Kidney epithelial cell (primary cell): ENCODE measurements at places on chromosomes 5 and 9. TPM values are rescaled to one million over a fixed set of nuclear protein-coding genes. Genes with fewer than 3 reads are reported as not detected.

DNA sequence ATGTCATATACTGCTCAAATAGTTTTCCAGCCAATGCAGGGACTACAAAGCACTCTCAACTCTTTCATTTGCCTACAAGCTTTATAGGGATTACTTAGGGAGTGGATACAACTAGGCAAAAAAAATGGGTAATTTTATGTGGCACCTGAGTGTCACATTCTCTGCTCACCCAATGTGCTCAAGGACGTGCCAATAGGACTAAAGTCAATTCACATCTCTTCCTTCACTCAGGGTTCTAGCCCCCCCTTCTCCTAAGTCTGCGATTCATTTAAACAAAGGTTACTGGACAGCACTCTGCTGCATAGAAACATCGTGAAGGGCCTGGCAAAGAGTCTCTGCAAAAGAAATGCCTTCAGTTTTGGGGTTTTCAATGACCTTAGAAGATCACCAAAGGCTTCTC, 142.3 kb downstream of the TSSK1B start:
- DNase-seq, result no peak

DNA sequence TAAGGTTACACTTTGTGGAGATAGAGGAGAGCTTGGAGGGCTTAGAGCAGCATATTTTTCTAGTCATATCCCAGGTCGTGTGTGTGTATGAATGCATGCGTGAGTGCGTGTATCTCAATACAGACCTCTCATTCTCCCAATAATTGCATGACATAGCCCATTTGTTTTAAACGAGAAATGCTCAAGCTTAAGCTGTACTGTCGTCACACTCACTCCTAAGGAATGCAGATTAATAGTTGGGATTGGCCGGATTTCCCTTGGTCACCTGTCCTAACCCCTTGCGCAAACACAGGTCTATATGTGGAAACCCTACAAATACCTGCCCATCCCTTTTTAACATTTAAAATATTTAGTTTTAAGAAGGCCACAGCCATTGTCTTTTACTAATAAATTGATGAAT, 165.8 kb downstream of the SEMA5A start:
- DNase-seq, result no peak

STPG3 gene
- total RNA-seq, result not detected in 2 replicates

GRCh38 chr5:171701100-171701541, 84.5 kb upstream of the SMIM23 start:
- DNase-seq, result no peak

- no peak for DNase-seq
Measured at GRCh38 chr5:111952555-111952954, 195.6 kb upstream of the NREP start.

ATP6V1G1 gene
- total RNA-seq, result 338 and 392 TPM in 2 replicates

- DNase-seq, result no peak
Measured at GRCh38 chr9:115730396-115730795, 423.2 kb upstream of the PAPPA start.

- no peak for DNase-seq
Measured at GRCh38 chr5:56357426-56357825, 124.3 kb upstream of the ANKRD55 start.

DNA sequence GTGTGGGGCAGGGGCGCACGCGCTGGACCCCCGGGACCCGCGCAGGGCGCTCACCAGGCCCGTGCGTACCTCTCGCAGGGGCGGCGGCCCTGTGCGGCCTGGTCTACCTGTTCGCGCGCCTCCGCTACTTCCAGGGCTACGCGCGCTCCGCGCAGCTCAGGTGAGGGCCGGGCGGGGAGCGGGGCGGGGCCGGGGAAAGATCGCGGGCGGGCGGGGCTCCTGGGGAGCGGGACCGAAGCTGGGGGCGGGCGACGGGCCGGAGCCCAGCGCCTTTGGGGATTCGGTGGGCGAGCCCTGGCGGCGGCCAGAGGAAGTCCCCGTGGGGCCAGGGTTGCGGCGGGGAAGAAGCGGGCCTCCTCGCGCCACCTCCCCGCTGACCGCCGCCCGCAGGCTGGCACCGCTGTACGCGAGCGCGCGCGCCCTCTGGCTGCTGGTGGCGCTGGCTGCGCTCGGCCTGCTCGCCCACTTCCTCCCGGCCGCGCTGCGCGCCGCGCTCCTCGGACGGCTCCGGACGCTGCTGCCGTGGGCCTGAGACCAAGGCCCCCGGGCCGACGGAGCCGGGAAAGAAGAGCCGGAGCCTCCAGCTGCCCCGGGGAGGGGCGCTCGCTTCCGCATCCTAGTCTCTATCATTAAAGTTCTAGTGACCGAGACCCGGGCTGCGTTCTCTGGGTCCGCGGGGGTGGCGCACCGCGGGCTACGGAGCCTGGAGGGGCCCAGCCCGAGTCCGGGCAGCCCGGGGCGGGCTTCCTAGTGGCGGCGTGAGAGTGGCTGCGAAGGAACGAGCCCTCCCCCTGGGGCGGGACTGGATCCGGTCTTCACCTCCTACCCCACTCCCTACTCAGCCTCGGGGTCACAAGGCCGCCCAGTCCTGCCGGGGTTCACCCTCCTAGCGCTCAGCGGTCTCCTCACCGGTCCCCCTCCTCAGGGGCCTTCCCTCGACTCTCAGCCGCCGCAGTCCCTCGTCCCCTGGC, 2.4 kb downstream of the LTC4S start:
- no peak for DNase-seq

DNA sequence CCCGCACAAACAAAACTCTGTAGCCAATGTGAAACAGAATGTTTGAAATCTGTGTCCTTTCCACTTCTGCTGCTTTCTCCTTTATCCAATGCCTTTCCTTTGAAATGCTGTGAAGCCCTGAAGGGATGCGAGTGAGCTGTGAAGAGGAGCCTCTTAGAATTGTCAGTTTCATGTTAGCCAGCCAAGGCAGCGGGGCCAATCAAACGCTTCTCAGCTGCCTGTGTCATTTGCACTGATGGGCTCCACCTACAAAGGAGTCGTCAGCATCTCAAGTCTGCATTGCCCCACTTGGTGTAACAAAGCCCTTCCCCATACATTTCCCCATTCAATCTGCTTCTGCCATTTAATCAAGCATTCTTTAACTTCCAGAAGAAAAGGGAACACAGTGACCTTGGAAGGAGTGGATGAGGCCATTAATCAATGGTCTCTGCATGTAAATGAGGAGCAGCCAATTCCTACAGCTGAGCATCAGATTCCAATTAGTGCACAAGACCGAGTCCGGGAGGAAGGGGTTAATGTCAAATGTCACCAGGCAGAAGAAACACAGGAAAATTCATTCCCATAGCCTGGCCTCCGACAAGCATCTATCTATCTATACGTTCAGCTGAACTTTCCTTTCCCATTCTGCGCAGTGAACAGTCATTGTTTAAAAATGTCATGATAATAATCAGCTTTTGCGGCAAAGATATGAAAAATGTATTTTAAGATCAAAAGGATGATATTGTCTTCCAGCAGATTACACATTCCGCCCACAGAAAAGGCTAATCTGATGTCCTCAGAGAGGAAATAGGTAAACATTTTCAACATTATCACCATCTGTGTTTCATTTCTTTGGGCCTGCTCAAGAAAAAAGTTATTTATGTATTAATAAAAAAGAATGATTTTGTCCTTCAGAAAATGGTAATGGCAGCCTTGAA, 154.6 kb downstream of the FSTL4 start:
- no peak for DNase-seq

EIF4EBP3 gene
- total RNA-seq, result 6.4 and 13.3 TPM in 2 replicates

- DNase-seq, result no peak
Measured at GRCh38 chr5:118862596-118862995, 125.8 kb downstream of the DTWD2 start.

- DNase-seq, result no peak
Measured at GRCh38 chr5:6085341-6085860, 292.9 kb downstream of the MED10 start.

DNA sequence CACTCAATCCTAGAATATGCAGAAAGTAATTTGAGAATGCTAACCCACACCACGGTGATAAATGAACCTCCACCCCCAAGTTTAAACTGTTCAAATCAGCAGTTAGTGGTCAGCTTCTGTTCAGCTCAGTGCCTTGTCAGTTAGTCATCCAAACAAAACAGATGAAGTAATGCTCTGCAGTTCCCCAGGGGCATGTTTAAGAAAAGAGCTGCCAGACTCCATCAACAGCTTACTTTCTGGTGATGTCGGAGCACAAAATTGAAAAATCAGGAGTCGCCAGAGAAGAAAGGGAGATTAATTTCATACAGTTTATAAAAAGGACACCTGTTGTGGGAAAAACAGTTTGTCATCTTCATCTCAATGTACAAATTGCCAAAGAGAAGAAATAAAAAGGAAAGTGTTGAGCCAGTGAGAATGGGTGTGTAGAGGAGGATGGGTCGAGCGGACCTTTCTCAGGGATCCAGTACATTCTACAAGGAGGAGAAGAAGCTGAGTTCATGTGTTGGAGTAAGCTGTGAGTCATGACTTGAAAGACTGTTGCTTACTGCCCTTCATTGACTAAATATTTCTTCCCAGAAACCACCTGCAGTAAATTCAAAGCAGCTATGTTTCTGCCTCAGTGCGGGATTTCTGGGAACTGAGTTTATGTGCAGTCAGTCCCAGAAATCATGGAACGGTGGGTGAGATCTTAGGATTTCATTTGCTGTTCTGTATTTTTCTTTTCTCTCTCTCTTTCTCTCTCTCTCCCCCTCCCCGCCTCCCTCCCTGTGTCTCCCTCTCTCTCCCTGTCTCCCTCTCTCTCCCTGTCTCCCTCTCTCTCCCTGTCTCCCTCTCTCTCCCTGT, 13.7 kb downstream of the TRIO start:
- peak; percentile 98 for DNase-seq

- no peak for DNase-seq
Measured at GRCh38 chr5:39519566-39520231, 94.9 kb upstream of the DAB2 start.

DNM1 gene
- total RNA-seq, result 16.2 and 20.5 TPM in 2 replicates

- DNase-seq, result no peak
Measured at GRCh38 chr9:88777498-88778312, 213.6 kb upstream of the S1PR3 start.

DNA sequence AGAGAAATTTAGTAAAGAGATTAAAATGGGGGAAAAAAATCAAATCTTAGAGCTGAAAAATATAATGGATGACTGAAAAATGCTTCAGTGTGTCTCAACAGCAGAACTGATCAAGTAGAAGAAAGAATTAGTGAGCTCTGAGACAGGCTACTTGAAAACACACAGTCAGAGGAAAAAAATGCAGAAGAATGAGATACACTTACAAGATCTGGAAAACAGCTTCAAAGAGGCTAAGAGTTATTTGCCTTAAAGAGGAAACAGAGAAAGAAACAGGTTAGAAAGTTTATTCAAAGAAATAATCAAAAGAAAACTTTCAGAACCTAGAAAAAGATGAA, 70.5 kb upstream of the OR2K2 start:
- DNase-seq, result no peak

GRCh38 chr9:105114964-105115728, 129.3 kb upstream of the SLC44A1 start:
- DNase-seq, result no peak

DNA sequence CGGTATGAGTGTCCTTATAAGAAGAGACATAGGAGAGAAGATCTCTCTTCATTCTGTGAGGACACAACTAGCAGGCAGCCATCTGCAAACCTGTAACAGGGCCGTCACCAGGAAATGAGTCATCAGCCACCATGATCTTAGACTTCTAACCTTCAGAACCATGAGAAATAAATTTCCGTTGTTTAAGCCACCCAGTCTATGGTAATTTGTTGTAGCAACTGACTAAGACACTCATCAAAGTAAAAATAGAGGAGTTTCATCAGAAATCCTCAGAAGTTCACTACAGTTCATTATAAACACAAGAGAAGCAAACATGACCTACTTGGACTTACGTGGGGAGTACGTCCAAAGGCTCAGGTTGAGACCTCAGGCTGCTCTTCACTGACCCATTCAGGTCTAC, 357.7 kb downstream of the SEMA5A start:
- DNase-seq, result peak; percentile 37

GRCh38 chr5:139851558-139851957, 56.0 kb downstream of the PSD2 start:
- no peak for DNase-seq

- no peak for DNase-seq
Measured at GRCh38 chr9:69801989-69802388, 18.6 kb upstream of the CFAP95 start.
